Left forelimb (tissue), 1 donor: ENCODE measurements at places on chromosomes 11 and 22.

GRCh38 chr22:45828841-45829240 lies 148.1 kb downstream of the WNT7B start:
- DNase-seq = no peak

DNA sequence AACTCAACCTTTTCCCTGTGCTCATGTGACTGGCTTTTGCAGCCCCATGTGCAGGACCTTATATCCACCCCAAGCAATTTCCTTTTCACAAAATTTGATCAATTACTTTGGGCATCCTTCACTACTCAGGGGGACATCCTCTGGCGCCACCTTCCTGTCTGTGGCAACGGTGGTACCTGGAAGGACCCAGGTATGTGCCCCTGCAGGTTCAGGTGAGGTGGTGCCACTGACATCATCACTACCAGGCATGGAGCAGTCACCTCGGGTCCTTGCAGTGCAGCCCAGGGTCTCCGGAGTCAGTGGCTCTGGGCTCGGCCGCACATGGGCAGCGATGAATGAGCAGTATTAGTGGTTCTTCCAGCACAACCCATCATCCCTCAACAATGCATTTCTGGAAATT lies 37.7 kb upstream of the B3GAT1 start:
- no peak for DNase-seq

- no peak for DNase-seq
Measured at GRCh38 chr11:14253421-14253820, 105.6 kb downstream of the RRAS2 start.

GRCh38 chr11:71947498-71947897 lies 18.7 kb downstream of the RNF121 start:
- DNase-seq = no peak

GRCh38 chr11:8933931-8934330 lies 1.2 kb upstream of the C11orf16 start:
- DNase-seq = no peak
